Spinal cord (tissue), 10 donors: ENCODE measurements at places on chromosomes 16 and 17. TPM values are rescaled to one million over a fixed set of nuclear protein-coding genes. Genes with fewer than 3 reads are reported as not detected.
A peak's percentile ranks its signal among the peaks of the same experiment; 100 is the strongest.

Gene TBX21
- total RNA-seq = 0.20 TPM

- H3K27ac ChIP-seq = no peak overlapping the region
- H3K27me3 ChIP-seq = no peaks in the 10 kb centered on the region
- DNase-seq = no peak
- no peak overlapping the region for H3K4me3 ChIP-seq
- H3K36me3 ChIP-seq = no peaks in the 10 kb centered on the region
Measured at GRCh38 chr17:34519282-34519681, 60.1 kb upstream of the TMEM132E start.

DNA sequence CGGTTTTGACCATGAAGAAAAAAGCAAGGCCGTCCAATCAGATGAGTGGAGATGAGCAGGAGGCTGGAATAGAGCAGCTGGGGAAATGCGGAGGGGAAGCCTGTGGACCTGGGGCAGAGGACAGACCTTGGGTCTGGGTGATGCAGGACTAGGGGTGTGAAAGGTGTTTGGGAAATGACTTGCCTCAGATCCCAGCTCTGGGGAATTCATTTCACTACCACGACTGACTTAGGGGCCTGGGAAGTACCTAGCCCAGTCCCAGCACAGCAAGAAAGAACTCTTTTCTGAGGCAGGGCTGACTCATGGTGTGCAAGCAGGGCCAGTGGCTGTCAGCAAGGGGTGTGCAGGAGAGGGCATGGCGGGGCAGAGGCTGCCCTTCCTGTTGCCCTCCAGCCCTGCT is 14.8 kb downstream of the DNAI2 start:
- peaks cover 21% of the 10 kb centered on the region for H3K4me1 ChIP-seq
- no peak overlapping the region for H3K4me3 ChIP-seq
- H3K27me3 ChIP-seq = peaks cover 2% of the 10 kb centered on the region
- no peak overlapping the region for H3K27ac ChIP-seq
- peaks cover 2% of the 10 kb centered on the region for H3K36me3 ChIP-seq

- H3K4me3 ChIP-seq = peak overlapping the region; percentile 21
- H3K4me1 ChIP-seq = peaks cover 27% of the 10 kb centered on the region
- DNase-seq = no peak
- no peaks in the 10 kb centered on the region for H3K27me3 ChIP-seq
Measured at GRCh38 chr16:12090151-12090530, 113.6 kb downstream of the SNX29 start.

DNA sequence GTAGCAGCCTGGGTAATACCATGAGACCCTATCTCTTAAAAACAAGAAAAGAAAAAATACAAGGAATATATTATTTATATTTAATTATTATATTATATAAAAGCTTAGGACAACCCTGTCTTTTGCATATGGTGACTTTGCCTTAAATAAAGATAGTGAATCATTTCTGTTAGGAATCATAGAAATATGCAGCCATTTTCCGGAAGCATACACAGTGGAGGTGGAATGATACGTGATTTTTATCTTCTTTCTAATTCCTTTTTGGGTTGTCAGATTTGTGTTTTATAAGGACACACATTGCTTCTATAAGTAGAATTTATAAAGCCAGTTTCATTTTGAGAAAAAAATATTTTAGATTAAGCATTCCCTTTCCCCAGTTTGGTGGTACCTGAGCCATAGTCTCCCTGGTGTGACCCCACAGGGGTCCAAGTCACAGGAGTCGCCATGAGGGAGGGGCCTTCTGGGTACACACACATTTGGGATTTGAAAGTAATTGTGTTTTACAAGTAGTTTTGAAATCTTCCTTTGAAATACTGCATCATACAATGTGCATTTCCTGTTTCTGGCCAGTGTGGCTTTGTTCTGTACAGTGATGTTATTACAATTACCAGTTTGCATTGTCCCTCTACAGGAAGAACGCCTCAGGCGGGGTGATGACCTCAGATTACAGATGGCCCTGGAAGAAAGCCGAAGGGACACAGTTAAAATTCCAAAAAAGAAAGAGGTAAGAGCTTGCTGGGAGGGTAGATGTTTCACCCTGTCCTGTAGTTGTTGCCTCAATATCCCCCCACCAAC is 50.9 kb downstream of the B9D1 start:
- DNase-seq = no peak
- H3K27ac ChIP-seq = peak overlapping the region; percentile 40
- H3K27me3 ChIP-seq = no peaks in the 10 kb centered on the region
- H3K36me3 ChIP-seq = peaks cover 47% of the 10 kb centered on the region
- no peak overlapping the region for H3K4me3 ChIP-seq
- H3K4me1 ChIP-seq = peaks cover 64% of the 10 kb centered on the region

Gene POLG2
- total RNA-seq = 16.3 TPM

Gene TERB1
- not detected for total RNA-seq

DNA sequence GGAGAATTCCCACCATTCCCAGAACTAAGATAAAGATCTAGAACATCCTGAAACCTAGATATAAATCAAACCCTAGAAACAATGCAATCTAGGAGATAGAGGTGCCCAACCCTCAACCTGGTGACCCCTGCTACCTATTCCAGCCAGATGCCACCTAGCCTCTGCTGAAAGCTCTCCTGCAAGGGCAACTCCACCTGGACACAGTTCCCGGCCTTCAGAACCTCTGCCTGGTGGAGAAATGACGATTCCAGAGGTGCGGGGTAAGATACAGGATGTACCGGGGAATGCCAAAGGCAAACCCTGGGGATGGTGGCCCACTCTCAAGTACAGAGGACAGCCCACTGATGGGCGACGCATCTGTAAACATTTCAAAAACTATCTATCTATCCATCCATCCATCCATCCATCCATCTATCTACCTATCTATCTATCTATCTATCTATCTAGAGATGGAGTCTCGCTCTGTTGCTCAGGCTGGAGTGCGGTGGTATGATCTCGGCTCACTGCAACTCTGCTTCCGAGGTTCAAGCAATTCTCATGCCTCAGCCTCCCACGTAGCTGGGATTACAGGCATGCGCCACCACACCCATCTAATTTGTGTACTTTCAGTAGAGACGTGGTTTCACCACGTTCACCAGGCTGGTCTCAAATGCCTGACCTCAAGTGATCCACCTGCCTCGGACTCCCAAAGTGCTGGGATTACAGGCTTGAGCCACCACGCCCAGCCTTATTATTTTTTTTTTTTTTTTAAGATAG is 19.0 kb downstream of the MEAK7 start:
- H3K4me3 ChIP-seq = no peak overlapping the region
- no peaks in the 10 kb centered on the region for H3K27me3 ChIP-seq
- H3K36me3 ChIP-seq = peaks cover 64% of the 10 kb centered on the region
- DNase-seq = no peak
- H3K4me1 ChIP-seq = peaks cover 40% of the 10 kb centered on the region

Gene METTL23
- total RNA-seq = 17.5 TPM

DNA sequence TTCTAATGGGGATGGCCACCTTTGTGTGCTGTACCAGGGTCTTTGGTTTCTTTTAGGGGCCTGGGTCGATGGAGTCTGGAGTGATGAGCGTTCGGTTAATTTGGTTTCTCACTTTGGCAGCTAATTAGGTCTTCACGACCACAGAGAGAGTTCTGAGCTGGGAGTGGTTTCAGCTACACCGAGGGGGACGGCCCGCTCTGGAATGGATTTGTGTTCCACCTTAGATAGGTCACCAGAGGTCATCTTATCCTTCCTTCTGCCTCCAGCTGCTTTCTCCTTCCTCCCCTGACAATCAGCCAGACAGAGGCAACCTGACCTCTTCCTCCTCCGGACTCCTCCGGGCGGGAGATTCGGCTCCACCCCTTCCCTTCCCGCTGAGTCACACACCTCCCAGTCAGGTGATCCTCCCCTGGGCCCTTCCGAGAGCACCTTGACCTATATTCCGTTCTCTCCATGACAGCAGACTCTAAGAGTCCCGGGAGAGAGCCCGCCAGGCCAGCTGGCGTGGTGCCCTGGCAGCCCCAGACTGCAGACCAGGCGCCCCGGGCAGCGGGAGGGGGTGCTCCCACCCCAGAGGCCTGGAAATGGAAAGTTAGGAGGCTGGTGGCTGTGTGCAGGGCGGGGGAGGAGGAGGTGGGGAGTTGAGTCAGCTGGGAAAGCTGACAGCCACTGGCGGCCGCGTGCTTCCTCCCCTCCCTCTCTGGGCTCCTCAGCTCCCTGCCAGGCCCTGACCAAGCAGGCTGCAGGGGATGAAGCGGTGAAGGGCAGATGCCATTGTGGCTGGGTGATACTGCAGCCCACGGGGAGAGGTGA is 44.7 kb downstream of the CHD9 start:
- H3K36me3 ChIP-seq = no peaks in the 10 kb centered on the region
- peak overlapping the region; percentile 96 for H3K27ac ChIP-seq
- no peaks in the 10 kb centered on the region for H3K27me3 ChIP-seq
- peaks cover 28% of the 10 kb centered on the region for H3K4me1 ChIP-seq
- peak overlapping the region; percentile 33 for H3K4me3 ChIP-seq

- H3K36me3 ChIP-seq = no peaks in the 10 kb centered on the region
- no peak for DNase-seq
- no peaks in the 10 kb centered on the region for H3K4me1 ChIP-seq
- no peak overlapping the region for H3K27ac ChIP-seq
- no peak overlapping the region for H3K4me3 ChIP-seq
Measured at GRCh38 chr17:40938981-40939380, 1.5 kb upstream of the KRT23 start.

DNA sequence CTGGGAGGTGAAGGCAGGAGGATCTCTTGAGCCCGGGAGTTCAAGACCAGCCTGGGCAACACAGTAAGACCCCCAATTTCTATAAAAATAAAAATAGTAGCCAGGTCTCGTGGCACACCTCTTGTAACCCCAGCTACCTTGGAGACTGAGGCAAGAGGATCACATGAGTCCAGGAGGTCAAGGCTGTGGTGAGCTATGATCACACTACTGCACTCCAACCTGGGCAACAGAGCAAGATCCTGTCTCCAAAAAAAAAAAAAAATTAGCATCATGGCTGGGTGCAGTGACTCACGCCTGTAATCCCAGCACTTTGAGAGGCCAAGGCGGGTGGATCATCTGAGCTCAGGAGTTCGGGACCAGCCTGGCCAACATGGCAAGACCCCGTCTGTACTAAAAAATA is 6.7 kb upstream of the CBX2 start:
- H3K36me3 ChIP-seq = no peaks in the 10 kb centered on the region
- H3K4me1 ChIP-seq = no peaks in the 10 kb centered on the region
- peaks cover 9% of the 10 kb centered on the region for H3K27me3 ChIP-seq
- no peak for DNase-seq
- H3K4me3 ChIP-seq = no peak overlapping the region

GRCh38 chr17:62680541-62681052 is 53.1 kb downstream of the MRC2 start:
- DNase-seq = no peak
- no peaks in the 10 kb centered on the region for H3K27me3 ChIP-seq
- no peak overlapping the region for H3K4me3 ChIP-seq
- H3K36me3 ChIP-seq = peaks cover 45% of the 10 kb centered on the region
- H3K4me1 ChIP-seq = peaks cover 42% of the 10 kb centered on the region
- H3K27ac ChIP-seq = no peak overlapping the region

- peaks cover 29% of the 10 kb centered on the region for H3K4me1 ChIP-seq
- no peak for DNase-seq
- H3K4me3 ChIP-seq = no peak overlapping the region
- no peaks in the 10 kb centered on the region for H3K36me3 ChIP-seq
Measured at GRCh38 chr17:64008346-64008745, 10.2 kb downstream of the PRR29 start.

- no peak for DNase-seq
- no peak overlapping the region for H3K4me3 ChIP-seq
- no peak overlapping the region for H3K27ac ChIP-seq
Measured at GRCh38 chr17:34633351-34633750, 54.0 kb downstream of the TMEM132E start.

- H3K27me3 ChIP-seq = no peaks in the 10 kb centered on the region
- no peak overlapping the region for H3K27ac ChIP-seq
- peaks cover 22% of the 10 kb centered on the region for H3K4me1 ChIP-seq
- H3K36me3 ChIP-seq = no peaks in the 10 kb centered on the region
- no peak for DNase-seq
- H3K4me3 ChIP-seq = no peak overlapping the region
Measured at GRCh38 chr17:78737332-78737731, 44.7 kb downstream of the CYTH1 start.

DNA sequence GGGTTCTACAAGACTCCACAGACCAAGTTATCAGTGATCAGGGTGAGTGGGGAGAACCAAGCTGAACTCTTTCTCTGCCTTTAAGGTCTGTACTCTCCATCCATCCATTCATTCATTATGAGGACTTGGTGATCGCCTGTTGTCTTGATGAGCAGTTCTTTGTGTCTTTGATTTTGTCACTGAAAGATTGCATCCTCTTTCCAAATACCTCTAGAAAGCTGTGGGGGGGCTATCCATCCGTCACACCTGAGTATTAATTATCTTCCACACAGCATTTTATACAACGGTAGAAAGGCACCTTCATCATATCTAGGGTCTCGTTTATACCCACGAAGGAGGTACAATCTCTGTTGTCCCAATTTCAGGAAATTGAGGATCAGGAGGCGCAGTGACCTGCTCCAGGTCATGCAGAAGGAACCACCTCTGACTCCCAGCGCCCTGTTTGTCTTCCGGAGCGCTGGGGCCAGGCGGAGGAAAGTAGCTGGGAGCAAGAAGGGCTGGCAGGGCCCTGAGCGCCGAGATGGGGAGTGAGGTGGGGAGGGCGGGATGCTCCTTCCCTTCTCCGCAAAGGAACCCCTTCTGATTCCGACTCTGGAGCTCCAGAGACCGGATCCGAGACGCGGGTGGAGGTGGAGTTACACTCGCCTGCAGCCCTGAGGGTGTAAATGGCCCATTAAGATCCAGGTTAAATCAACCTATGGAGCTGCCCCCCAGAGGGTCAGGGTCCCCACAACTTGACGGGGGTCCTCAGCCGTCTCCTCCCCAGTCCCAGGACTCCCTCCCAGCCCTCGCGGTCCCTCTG is 605 bp upstream of the ABAT start:
- H3K27ac ChIP-seq = no peak overlapping the region
- H3K27me3 ChIP-seq = no peaks in the 10 kb centered on the region
- no peak for DNase-seq
- H3K4me1 ChIP-seq = peaks cover 33% of the 10 kb centered on the region
- no peaks in the 10 kb centered on the region for H3K36me3 ChIP-seq
- H3K4me3 ChIP-seq = peak overlapping the region; percentile 56

Gene AIPL1
- 0.22 TPM for total RNA-seq

DNA sequence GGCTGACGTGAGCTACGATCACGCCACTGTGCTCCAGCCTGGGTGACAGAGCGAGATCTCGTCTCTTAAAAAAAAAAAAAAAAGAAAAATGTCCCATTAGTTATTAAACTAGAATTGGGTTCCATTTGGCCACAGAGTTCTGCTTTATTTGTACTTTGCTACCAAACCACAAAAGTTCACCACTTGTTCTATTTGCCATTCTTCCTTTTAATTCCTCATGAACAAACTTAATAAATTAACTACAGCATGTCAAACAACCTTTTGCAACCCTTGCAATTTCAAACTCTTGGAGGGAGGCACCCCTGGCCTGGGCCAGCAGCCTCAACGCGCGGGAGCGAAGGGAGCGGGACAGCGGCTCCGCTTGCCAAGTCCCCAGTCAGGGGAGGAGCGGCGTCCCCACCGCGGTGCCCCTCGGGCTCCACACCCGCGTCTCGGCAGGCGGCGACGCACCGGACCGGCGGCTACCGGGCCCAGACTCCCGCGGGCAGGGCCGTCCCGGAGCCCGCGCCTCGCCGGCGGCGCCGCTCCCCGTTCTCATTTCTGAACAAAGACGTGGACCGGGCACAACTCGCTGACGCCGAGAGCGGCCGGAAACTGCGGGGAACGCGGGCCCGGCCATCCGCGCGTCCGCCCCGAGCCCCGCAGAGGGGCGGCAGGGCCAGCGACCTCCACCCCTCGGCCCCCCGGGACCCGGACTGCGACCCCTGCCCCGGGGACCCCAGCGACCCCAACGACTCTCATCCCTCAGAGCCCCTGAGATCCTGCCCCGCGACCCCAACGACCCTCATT is 775 bp downstream of the CYTH1 start:
- no peak for DNase-seq
- H3K36me3 ChIP-seq = no peaks in the 10 kb centered on the region
- peak overlapping the region; percentile 40 for H3K27ac ChIP-seq
- peaks cover 33% of the 10 kb centered on the region for H3K4me1 ChIP-seq
